ENCODE measurements at places on chromosomes 5 and 9. TPM values are rescaled to one million over a fixed set of nuclear protein-coding genes. Genes with fewer than 3 reads are reported as not detected.

The QRFP gene
- not detected for total RNA-seq

The SPINK5 gene
- total RNA-seq, result not detected

The GADD45G gene
- total RNA-seq, result 19.3 TPM

DNA sequence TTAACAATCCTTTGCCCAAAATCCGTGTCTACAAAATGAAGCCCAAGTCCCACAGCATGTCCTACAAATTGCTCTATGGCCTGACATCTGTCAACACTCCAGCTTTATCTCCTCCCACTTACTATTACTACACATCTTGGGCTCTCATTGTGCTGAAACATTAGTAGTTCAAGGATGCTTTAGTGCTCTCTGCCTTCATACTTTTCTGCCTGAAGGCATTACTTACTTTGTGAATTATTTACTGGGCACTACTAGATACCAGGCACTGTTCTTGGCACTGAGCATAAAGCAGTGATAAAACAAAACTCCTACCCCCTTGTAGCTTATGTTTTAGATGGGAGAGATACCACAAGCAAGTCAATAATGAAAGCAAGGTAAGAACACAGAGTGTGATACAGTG, 113.4 kb downstream of the TTLL11 start:
- H3K36me3 ChIP-seq, result no peaks in the 10 kb centered on the region
- H3K27ac ChIP-seq, result no peak overlapping the region
- no peaks in the 10 kb centered on the region for H3K27me3 ChIP-seq
- peaks cover 10% of the 10 kb centered on the region for H3K4me1 ChIP-seq
- no peak overlapping the region for H3K4me3 ChIP-seq

DNA sequence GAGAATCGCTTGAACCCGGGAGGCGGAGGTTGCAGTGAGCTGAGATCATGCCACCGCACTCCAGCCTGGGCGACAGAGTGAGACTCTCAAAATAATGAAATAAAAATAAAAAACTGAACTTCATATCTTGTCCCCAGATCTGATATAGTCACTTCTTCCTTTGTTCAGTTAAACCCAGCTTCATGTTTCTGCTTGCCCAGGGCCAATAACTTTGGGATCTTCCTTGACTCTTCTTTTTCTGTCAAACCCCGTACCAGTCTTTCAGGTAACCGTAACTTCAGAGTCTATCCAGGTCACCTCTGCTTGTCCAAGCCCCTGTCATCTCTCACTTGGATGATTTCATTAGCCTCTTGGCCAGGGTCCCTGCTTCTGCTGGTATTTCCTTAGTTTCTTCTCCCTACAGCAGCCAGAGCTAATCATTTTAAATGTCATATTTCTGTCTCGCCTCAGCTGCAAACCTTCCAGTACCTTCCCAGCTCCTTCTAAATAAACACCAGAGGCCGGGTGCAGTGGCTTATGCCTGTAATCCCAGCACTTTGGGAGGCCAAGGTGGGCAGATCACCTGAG, 19.7 kb upstream of the ABL1 start:
- DNase-seq, result no peak
- no peaks in the 10 kb centered on the region for H3K27me3 ChIP-seq

GRCh38 chr5:92552206-92553160, 1028.5 kb downstream of the NR2F1-AS1 start:
- no peak overlapping the region for H3K27ac ChIP-seq
- no peak overlapping the region for H3K4me3 ChIP-seq
- H3K27me3 ChIP-seq, result no peaks in the 10 kb centered on the region
- no peak for DNase-seq

DNA sequence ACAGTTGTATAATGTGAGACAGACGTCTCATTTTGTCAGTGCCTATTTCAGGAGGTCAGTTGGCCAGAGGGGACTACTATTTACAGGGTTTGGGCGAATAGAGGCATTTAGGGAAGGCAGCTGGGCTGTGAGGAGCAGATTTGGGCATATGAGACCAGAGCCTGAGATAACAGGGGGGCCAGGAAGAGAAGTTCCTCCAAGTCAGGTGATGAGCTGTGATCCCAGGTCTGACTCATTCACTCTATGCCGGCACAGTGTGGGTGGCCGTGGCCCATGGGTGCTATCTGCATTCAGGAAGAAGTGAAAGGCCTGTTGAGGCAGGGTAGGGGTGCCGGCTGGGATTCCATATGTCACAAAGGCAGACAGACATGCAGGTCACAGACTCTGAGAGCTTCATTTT, 142.8 kb downstream of the PDZD2 start:
- no peak overlapping the region for H3K27ac ChIP-seq
- no peaks in the 10 kb centered on the region for H3K27me3 ChIP-seq
- H3K4me1 ChIP-seq, result no peaks in the 10 kb centered on the region
- H3K4me3 ChIP-seq, result no peak overlapping the region
